Suprapubic skin (tissue), 4 donors: ENCODE measurements at places on chromosomes 6 and 20.
A peak's percentile ranks its signal among the peaks of the same experiment; 100 is the strongest.

DNA sequence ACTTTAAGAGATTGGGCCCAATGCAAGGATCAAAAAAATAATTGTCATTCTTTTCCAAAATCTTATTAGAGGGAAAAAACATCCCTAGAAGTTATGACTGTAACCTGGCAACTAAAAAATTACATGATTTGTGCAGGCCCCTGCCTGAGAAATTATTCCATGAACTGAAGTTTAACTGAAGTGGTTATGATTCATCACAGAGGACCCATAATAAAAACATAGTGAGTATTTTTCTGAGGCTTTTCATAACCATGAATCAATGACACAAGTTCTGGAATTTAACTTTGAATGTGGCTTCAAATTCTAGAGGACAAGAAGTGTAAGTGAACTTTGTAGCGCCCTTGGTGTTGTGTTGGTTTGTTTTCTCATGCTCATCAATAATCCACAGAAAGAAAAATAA is 31.1 kb upstream of the CARMIL1 start:
- DNase-seq = no peak

GRCh38 chr20:41654292-41654691 is 36.1 kb upstream of the CHD6 start:
- no peak for DNase-seq

DNA sequence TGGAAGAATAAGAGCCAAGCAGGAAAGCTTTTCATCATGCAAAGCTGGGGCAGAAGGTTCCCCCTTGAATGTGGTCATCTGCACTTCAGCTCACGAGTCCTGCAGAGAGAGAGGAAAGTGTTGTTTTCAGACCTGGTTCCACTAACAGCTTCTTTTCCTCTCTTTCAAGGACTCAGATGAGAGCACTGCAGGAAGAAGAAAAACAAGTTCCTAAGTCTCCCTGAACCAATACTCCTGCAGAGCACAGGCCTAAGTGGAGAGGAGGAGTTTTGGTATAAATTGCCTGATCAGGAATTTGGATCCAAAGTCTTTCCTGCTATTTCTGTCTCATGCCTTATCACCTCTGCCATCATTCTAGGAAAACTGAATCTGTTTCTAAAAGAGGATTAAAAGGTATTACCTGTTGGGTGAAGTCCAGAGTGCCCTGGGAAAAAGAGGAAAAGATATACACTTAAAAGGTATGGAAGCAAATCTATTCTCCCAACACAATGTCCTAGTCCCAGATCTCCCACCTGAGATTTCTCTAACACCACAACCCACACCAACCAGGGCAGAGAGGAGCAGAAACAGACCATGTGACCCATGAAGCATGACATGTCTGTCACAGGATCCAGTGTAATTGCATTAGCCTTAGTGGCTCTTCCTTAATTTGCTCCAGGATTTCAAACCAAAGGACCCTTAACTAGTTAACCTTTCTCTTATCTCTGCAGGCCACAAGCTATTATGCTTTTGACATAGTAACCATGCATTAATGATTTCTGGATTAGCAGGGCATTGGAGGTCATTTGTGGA is 12.2 kb downstream of the HLA-DRB5 start:
- DNase-seq = no peak

DNA sequence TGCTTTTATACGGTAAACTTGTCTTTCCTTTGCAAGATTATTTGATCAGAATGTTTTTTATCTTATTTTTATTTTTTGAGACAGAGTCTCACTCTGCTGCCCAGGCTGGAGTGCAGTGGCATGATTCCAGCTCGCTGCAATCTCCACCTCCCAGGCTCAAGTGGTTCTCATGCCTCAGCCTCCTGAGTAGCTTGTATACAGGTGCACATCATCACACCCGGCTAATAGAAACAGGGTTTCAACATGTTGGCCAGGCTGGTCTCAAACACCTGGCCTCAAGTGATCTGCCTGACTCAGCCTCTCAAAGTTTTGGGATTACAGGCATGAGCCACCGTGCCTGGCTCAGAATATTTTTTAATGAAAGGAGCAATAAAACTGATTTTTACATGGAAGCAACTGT is 8.9 kb upstream of the LPIN3 start:
- DNase-seq = peak; percentile 1

GRCh38 chr6:13422681-13423221 is 64.6 kb downstream of the GFOD1 start:
- DNase-seq = no peak

DNA sequence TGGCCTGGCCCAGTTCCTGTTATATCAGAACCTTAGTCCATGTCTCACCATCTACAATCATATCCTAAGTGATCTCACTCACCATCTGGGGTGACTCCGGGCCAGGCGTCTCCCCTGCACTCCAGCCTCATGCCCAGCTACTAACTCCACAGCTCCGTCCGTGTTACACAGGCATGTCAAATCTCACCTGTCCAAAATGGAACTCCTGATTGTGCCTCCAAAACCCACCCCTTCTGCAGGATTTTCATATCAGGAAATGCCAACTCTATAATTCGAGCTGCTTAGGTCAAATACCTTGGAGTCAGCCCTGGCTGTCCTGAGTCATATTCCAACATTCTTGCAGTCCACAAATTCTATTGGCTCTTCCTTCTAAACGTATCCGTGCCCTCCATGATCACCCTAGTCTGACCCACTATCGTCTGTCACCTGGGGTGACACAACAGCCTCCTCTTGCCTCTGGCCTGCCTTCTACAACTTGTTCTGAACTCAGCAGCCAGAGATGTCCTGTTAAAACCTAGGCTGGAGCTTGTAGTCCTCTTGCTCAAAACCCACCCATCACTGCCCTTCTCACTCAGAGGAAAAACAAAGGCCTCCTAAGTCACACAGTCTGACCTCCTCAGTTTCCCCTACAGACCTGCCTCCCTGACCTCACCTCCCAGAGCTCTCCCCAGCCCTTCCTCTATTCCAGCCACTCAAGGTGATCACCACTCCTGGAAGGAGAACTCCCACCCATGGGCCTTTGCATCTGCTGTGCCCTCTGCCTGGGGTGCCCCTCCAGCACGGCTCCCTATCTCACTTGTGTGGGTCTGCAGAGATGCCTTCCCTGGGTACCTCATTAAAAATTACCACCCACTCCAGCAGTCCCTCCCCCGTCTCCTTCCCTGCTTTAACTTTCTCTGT is 85.3 kb upstream of the SIRPA start:
- DNase-seq = no peak

- DNase-seq = no peak
Measured at GRCh38 chr6:41427642-41428335, 92.4 kb downstream of the NCR2 start.

DNA sequence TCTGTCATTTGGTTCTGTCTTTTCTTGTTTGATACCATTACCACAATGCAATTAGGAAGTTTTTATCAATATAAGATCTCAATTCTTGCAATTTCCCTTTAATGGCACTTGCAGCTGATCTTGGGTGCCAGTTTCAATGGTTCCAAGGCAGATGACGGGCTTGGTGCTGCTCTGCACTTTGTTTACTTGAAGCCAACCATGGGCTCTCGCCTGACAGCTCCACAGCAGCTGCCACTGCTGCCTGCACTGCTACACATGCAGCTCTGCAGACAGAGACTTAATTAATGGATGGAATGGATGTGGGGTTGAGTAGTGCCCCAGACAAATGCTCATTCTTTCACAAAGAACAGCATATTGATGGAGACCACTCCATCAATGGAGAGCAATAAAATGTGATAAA is 1024.3 kb upstream of the EPHA7 start:
- DNase-seq = no peak

GRCh38 chr20:6014957-6015356 is 38.9 kb downstream of the LRRN4 start:
- no peak for DNase-seq

DNA sequence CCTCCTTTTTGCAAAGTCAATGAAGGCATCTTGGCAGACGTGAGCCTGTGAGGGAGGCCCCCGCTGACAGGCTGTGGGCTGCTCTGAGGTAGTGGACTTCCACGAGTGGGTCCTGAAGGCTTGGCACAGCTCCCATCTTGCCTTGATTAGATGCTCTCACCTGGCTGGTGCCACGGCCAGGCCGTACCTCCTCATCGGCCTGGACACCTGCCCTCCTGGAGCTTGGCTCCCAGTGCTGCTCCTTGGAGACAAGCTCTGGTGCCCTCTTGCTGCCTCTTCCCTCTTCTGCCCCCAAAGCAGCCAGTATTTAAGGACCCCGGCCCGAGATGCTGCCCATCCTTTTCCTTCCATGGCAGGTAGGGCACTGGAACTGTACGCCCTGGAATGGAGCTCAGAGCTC is 93.5 kb downstream of the ERMARD start:
- no peak for DNase-seq

DNA sequence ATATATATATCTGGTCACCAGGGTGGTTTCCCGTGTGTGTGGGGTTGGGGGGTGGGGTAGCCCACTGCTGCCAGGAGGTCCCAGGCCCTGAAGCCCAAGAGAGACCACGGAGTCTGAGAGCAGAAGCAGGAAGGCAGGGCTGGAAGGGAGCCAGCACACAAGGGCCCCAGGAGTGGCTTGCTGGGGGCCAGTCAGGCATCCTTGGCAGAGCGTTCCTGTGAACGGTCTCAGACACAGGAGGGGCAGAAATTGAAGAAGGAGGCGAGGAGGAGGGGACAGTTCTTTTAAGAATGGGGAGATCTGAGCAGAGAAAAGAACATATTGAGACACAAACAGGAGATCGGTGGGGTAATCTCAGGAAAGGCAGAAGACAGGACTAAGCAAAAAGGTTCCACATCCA is 1.9 kb upstream of the EBF4 start:
- peak; percentile 62 for DNase-seq

- DNase-seq = no peak
Measured at GRCh38 chr6:51474022-51474975, 613.1 kb downstream of the PKHD1 start.

- DNase-seq = no peak
Measured at GRCh38 chr20:21520702-21521595, 7.1 kb upstream of the NKX2-2 start.

- DNase-seq = no peak
Measured at GRCh38 chr20:58374906-58375758, 13.9 kb upstream of the VAPB start.
